ENCODE measurements at places on chromosomes 16 and 17.

- DNase-seq, result no peak
These were observed 28.2 kb downstream of the LAT start for GRCh38 chr16:29012913-29013553.

- no peak for DNase-seq
These were observed 16.0 kb upstream of the SOX9 start for GRCh38 chr17:72104863-72105234.

DNA sequence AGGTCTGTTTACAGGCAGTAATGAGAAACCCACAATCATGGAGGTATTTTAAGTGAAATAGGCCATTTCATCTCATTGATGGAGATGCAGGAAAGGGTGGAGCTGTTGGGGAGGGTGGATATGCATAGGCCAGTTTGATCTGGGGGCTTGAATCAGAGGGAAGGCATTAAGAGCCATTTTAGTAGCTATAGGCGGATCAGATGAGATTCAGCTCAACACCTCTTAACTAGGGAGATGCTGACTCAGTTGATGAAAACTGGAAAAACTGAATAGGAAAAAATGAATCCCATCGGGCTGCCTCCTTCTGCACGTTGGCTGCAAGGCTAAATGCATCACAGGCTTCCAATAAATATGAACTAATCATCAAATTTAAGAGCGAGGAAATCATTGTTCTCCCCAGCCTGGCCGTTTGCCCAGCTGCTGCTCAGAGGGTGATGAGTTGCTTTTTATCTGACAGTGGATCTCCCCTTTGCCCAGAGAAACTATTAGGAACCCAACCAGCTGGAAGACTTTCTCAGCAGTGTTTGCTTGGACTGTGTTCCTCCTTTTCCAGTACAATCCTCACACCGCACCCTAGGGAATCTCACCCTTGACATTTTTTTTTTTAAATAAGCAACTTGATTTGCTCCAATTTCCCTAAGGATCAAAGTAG lies 149.6 kb downstream of the SOX9 start:
- DNase-seq, result no peak

- no peak for DNase-seq
These were observed 4.8 kb downstream of the ZP2 start for GRCh38 chr16:21206550-21206949.

DNA sequence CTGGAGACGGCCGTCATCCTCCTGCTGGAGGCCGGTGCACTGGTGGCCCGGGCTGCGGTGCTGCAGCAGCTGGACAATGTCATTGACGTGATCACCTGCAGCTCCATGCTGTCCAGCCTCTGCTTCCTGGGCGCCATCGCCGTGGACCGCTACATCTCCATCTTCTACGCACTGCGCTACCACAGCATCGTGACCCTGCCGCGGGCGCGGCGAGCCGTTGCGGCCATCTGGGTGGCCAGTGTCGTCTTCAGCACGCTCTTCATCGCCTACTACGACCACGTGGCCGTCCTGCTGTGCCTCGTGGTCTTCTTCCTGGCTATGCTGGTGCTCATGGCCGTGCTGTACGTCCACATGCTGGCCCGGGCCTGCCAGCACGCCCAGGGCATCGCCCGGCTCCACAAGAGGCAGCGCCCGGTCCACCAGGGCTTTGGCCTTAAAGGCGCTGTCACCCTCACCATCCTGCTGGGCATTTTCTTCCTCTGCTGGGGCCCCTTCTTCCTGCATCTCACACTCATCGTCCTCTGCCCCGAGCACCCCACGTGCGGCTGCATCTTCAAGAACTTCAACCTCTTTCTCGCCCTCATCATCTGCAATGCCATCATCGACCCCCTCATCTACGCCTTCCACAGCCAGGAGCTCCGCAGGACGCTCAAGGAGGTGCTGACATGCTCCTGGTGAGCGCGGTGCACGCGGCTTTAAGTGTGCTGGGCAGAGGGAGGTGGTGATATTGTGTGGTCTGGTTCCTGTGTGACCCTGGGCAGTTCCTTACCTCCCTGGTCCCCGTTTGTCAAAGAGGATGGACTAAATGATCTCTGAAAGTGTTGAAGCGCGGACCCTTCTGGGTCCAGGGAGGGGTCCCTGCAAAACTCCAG lies 1.1 kb downstream of the MC1R start:
- DNase-seq, result no peak

DNA sequence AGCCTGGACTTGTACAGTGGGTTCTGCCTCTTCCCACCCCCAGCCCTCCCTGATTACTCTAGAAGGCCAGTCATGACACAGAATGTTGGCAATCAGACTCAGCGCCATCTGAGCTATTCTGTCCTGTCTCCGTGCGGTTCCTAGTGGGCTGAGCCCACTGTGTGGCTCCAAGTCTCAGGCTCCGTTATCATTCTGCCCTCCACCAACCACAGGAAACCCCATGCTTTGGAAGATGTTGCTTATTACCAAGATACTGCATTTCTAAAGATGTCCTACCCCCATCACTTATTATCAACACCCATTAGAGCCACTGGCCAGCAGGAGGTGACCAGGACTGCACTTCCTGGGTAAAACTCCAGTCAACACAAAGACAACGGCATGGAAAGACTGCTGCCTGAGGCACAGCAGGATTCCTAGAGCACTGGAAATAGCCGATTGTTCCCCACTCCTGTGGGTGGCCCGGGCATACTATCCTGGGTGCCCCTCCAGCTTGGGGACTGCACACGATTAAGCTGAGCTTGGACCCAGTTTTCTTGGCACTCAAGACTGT lies 133.6 kb downstream of the AATF start:
- DNase-seq, result no peak

GRCh38 chr17:78416791-78417530 lies 38.5 kb downstream of the PGS1 start:
- no peak for DNase-seq

DNA sequence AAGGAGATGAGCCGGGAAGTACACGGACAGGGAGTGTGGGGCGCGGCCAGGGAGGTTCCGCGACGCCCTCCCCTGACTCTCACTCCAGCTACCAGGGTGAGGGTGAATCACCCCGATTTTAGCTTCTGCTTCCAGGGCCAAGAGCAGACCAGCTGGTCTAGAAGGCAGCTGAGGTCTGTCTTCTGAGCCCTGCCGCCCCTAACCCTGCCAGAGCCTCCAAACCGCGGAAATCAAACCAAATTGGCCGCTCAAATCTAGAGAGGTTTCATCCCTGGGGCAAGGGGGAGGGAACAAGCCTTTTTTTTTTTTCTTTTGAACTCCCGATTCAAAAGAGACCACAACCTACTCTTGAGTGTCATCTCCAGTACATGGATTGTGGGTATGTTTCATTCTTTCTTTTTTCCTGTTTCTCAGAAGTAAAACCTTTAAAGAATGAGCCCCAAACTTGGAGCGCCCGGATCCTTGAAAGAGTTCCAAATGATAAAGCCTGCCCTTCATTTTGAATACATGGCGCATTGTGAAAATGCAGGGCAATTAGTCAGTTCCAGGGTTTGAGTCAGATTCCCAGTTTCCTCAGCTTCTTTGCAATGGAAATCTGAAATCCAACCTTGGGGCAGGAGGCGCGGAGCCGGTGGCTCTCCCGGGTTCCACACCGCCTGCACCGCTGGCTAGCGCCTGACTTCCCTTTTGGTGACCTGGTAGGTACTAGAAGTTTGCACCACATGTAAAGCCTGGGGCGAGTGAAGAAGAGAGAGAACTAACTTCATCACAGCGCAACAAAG lies 16.5 kb upstream of the ZFHX3 start:
- no peak for DNase-seq

DNA sequence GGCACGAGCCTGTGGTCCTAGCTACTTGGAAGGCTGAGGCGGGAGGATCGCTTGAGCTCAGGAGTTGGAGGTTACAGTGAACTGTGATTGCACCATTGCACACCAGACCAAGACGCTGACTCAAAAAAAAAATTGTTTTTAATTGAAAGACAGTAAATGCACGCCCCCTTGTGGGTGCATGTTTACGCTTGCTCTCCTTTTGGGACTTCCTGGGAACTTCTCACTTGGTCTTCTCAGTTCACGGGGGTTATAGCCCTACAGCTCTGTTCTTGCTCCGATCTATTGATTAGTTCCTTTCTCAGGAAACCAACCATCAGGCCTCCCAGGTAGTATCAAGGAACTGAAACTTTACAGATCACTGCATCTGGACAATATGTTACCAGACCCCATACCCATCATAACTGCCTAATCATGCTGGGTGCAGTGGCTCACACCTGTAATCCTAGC lies 14.2 kb upstream of the RIPOR1 start:
- peak; percentile 31 for DNase-seq

- no peak for DNase-seq
These were observed 10.6 kb downstream of the CDH11 start for GRCh38 chr16:65111306-65111705.

GRCh38 chr17:41296846-41297245 lies 5.8 kb downstream of the KRTAP29-1 start:
- no peak for DNase-seq

GRCh38 chr17:5759501-5759925 lies 175.2 kb upstream of the NLRP1 start:
- no peak for DNase-seq

- no peak for DNase-seq
These were observed 369.1 kb downstream of the XYLT1 start for GRCh38 chr16:17101646-17102045.

GRCh38 chr17:8966926-8967325 lies 1.4 kb upstream of the PIK3R5 start:
- no peak for DNase-seq

GRCh38 chr17:82063424-82064415 lies 1.9 kb downstream of the DUS1L start:
- no peak for DNase-seq

DNA sequence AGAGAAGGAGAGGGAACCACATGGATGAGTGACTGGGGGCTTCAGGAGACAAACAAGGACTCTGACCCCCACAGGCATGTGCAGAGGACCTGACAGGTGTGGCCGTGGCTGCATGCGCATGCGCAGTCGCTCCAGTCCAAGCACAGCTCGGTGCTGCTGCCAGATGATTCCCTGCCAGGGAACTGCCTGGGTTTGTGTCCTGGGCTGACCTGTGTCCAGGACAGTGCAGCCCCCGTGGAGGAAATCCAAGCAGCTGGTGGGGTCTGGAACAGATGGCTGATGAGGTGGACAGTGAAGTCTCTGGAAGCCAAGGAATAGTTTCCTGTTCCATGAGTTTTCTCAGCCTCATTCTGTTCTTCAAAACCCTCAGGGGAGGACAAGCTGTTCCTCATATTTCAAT lies 27.3 kb downstream of the LASP1 start:
- DNase-seq, result no peak

DNA sequence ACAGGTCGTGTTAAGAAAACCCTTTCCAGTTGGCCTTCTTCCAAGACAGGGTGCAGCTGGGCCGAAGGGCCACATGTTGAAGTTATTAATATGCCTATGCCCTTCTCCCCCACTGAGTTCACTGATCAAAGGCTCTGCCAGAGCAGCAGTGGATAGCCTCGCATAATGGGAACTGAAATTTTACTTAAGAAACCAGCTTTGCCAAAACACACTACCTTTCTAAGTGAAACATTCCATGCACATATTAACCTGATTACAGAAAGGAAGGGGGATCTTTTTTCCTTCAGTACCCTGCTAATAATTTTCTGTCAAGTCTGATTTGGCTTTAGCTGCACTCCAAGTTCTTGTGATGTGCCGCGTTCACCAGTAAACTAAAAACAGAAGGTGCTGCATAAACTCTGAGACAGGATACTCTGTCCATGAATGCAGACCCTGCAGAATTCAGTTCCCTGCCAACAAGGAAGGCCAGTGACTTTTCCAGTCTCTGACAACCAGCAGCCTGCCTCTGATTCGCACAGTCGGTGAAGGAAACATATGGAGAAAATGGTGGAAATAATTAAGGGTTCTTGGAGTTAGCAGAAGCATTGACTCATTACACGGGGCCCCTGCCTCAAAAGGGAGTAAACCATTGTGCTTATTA lies 283.8 kb downstream of the ZFHX3 start:
- DNase-seq, result no peak

DNA sequence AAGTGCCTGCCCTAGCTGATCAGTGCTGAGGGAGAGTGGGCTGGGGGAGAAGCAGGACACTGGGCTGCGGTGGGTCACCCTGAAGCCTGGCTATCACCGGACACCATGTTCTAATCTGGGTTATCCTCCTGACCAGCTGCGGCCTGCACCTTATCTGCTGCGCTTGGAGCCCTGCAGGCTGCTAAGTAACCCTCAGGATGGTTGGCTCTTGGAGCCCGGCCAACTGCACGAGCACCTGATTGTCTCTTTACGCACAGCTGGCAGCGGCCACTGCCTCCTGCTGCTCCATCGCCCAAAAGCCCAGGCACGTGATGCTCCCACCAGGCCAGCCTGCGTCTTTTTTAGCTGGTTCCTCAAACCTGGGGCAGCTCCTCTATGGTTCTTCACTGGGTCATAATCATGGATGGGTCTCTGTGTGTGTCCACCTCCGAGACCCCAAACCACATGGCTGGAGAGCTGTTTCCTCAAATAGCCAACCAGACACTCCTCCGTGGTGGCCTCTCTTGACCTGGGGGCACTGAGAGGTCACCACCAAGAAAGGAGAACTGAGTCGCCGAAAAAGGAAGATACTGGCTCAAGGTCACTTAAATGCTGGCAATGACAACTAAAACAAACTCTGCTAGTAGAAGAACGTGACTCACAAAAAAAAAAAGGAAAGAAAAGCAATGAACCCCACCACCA lies 21.7 kb downstream of the SPHK1 start:
- DNase-seq, result no peak

DNA sequence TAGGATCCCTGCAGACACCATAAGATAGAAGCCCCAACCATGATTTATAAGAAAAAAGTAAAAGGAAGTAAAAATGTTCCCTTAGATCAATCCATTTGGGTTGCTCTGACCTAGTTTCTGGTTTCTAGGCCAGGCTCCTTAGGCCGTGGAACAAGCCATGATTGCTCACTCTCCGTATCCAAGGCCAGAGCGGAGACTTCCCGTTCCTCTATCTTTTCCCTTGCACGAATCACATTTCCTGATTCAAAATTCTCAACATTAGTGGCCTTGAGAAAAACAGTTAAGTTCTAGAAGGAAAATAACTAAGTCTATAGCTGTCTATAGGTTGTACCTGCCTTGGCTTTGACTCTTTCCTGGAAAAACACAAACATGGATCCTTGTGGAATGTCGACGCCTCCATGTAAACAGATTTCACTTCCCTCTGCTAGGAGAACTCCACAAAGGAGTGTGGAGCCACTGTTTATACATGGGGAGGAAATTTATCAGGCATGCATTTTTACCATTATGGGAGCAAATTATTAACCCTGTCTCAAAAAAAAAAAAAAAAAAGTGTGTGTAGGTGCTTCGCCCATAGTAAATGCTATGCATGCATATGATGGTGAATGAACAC lies 149.6 kb downstream of the ZFHX3 start:
- no peak for DNase-seq

DNA sequence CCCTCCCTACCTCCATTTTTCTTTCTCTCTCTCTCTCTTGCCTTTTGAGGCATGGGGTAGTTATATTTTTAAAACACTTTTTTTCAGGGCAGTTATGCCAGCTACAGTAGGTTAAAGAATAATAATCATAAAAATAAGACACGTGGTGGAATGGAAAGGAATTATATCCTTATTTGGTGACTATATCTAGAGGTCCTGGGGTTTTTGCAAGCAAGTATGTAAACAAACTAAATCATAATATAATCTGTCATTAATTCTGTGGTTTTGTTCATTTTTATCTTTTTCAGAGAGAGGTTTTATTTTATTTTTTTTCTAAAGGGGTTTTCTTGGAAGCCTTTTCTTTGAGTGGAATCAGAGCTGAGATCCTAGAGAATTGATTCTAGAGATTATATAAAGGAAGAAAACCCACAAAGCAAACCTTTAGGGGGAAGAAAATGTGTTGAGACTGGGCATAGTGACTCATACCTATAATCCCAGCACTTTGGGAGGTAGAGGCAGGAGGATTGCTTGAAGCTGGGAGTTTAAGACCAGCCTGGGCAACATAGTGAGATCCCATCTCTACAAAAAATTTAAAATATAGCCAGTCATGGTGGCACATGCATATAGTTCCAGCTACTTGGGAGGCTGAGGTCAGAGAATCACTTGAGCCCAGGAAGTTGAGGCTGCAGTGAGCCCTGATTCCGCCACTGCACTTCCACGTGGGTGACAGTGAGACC lies 53.2 kb downstream of the NQO1 start:
- DNase-seq, result no peak

Measured in non-pigmented ciliary epithelial cell (primary cell).